ENCODE measurements at places on chromosomes 6 and 20.
A peak's percentile ranks its signal among the peaks of the same experiment; 100 is the strongest.

- no peak for DNase-seq
These were observed 62.8 kb downstream of the ILRUN start for GRCh38 chr6:34633785-34634184.

- no peak for DNase-seq
These were observed 45.2 kb downstream of the PLCG1 start for GRCh38 chr20:41182296-41183212.

DNA sequence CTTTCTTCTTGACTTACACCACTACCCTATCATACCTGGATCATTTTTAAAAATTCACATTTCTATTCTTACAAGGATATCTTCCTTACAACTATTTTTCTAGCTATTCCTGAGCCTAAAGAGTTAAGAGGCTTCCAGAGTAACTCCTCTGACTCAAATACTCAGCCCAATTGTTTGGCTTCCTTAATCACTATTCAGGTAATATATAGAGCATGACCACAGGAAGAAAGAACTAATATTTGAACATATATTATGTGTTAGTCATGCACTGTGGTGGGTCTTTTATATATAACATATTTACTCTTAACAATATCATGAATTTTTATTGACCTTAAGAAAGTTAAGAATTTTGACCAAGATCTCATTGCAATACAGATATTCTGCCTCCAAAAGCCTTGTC is 42.0 kb upstream of the ID4 start:
- no peak for DNase-seq

- no peak for DNase-seq
These were observed 42.1 kb upstream of the FAM83D start for GRCh38 chr20:38883981-38884733.

GRCh38 chr6:2534406-2535042 is 216.2 kb downstream of the MYLK4 start:
- DNase-seq: no peak

DNA sequence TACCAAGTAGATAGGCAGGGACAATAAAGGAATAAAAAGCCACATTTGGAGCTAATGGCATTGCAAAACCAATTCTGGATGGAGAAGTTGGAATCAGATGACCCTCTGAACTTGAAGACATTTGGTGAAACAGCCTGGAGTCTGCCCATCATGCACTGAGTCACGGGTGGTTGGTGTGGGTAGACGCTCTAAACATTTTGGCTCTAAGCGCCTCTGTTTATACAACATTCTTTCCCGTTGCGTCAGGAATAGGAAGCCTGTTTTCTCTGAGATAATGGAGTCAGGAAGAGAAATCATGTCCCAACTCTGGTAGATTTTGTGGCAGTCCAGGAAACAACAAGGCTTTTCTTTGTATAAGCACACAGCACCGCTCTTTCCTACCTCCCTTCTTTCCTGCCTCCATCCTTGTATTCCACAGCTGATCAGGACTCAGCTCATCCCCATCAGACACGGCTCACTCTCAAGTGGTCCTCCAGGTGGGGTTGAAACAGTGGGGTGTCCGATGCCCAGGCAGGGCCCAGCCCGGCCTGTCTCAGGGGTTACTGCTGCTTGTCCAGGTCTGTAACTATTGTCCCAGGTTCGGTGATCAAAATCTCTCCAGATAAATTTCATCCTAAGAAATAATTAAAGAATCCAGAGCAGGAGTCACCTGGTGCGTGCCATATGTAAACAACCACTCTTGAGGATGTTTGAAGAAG is 12.1 kb upstream of the RAMACL start:
- DNase-seq: no peak

DNA sequence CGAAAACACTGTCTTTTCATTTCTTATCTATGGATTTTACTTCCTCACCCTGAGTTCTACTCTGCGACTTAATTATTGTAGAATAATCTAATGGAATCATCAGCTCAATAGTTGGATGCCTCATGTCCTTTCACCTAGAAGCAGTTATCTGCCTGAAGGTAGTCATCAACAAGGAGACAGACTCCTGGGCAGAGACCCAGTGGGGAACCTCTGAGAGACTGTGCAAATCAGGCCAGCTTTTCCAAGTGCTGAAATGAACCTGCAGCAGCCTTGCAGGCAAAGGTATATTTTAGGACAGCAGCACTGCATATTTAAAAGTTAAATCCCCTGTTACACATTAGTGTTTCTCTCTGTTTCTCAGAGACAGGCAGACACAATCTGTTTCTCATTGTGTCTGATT is 99.7 kb upstream of the STMND1 start:
- no peak for DNase-seq

DNA sequence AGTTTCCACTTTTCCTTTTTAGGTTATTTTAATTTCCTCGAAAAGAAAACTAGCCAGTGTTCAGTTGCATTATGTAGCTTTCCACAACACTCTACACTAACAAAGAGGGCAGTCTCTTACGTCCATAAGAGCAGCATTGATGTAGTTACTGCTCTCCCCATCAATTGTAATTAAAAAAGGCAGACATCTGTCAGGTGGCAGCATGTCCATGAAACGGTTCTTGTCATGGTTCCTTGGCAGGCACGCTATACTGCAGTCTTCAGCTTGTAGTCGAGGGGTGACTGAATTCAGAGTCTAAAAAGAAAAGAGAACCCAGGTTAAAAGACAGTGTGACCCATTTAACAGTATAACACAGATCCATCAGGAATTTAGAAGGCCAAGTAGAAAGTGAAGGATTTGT is 80.1 kb upstream of the THEMIS start:
- DNase-seq: no peak

DNA sequence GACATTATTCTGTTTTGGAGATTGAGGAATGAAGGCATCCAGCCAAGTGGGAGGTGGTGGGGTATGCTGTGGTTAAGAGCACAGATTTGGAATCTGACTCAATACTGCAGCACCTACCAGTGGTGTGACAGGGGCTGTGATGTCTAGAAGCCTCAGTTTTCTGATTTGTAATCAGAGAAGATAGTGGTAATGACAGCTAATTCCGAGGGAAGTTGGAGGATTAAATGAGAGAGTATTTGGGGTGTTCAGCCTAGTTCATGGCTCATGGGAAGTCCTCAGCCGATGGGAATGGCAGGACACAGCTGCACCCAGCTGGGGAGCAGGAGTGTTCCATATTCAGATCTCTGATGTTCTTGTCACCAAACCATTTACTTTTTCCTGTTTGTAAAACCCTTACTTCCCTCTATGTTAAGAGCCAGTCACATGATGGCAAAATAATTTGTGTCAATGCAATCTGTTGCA is 9.3 kb downstream of the SLC9A8 start:
- DNase-seq: no peak

DNA sequence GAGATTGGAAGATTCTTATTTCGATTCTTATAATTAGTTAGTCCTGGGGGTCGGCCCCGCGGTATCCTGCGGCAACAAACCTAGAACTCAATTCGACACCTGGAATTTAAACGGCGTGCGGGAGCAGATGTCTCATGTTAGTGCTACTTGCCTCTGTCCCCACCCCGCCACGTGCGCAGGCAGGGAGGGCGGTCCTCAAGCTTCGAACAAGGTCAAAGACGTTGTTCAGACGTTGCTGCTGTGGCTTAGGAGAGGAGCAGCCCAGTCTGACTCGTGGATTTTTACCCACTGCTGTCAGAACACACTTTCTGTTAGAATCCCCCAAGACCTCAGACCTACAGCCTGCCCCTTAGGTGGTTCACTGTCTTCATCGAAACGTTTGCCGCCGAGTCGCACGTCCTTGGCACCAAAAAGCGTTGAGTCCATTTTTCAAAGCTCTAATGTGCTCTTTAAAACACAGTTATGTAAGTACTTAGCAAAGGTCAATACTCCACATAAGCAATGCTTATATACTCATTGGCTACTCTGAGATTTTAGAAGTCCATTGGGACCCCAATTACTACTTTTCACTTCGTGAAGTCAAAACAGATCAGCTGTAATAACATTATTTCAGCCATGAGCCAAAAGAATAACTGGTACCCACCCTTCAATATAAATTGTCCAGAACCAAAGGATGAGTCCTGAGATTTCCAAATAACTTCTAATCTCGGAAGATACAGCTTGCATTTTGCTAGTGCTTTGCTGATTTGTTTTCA is 2.7 kb upstream of the C6orf62 start:
- DNase-seq: peak; percentile 79

DNA sequence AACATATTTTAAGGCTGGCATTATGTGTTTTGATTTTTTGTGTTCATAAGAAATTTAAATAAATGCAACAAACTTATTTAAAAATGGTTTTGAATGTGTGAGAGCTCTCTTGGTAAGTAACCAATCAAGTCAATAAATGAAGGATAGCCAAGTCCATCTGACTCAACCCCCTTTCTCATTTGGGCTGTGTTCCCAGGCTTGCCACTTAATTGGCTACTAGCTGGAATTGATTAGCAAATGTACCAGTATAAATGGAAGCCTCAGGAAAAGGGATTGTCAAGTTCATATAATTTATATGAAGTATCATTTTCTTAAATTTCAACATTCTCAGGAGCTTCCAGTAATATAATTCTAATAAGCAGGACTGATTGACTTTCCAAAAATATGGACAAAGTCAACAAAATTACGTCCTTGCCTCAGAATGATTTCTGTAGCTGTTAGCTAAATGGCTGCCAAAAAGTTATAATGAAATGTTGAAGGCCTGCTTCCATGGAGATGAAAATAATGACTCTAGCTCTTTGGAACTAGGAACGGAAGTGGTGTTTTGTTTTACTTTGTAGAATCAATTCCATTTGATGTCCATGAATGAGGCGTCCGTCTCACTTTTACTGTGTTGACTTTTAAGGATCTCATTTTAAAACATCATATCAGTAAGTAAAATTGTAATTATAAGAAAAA is 614.9 kb downstream of the CDH26 start:
- no peak for DNase-seq

- DNase-seq: no peak
These were observed 14.9 kb upstream of the CTCFL start for GRCh38 chr20:57539889-57540288.

GRCh38 chr6:14922706-14923460 is 323.0 kb upstream of the JARID2 start:
- no peak for DNase-seq

DNA sequence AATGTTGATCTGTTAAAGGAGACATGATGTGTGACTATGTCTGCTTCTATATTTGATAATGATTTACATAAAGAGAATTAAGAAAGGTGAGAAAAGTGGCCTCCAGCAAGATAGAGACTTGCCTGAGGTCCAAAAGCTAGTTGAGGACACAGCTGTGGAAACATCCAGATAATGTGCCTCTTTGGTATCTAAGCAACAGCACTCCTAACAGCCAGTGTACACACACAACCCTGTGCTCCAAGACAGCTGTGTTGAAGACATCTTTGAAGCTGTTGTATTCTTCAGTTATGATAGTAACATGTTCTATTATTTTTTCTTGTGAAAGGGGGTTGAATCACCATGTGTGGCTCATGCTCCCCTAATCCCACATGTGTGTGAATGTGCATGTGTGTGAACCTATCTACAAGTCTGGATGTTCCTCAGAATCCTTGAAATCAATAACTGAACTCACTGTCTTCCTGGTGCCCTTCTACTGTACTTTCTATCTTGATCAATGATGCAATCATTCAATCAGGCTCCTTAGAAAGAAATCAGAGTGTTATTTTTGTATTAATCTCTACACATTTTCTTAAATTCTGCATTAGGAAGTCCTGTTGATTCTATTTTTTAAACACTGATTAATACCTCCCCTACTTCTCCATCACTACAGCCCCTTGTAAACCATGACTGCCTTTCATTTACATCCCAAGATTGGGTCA is 116.7 kb upstream of the SSTR4 start:
- DNase-seq: no peak

DNA sequence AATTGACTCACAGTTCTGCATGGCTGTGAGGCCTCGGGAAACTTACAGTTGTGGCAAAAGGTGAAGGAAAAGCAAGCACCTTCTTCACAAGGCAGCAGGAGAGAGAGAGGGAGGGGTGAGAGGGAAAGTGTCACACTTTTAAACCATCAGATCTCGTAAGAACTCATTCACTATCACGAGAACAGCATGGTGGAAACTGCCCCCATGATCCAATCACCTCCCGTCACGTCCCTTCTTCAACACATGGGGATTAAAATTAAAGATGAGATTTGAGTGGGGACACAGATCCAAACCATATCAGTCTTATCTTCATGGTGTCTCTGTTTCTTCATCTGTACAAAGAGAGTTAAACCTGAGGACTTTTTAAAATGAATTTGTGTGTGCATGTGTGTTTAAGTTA is 13.7 kb upstream of the BTN1A1 start:
- no peak for DNase-seq

DNA sequence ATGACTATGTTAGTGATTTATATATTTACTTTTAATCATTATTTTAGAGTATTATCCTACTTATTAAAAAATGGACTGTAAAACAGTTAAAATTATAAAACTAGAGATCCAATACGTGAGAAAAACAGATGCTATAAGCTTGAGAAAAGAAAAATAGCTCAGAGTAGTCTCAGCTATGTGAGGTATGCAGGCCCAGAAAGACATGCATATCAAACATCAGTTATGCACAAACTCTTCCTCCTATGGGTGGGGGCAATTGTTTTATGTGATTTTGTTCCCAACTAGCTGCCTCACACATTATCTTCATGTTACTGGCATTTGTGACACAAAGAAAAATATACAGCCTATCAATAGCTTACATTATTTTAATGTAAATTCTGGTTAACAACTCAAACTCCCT is 28.8 kb downstream of the RARS2 start:
- DNase-seq: no peak

DNA sequence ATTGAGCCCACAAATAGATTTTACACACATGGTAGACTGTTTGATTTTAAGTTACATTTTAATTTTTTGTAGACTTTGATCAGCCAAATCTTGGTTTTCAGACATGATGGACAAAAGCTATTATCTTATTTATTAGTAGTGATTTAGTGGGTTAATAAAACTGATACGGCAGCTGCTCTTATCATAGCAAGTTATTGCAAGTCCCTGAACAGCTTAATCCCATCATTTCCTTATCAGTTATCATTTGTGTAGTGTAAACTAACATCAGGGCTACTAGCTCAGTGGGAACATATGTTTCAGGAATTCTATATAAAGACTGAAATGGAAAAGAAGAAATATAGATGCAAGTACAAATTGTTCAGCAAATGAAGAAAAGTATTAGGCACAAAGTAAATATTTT is 10.9 kb downstream of the RFX6 start:
- no peak for DNase-seq

GRCh38 chr20:57460781-57461465 is 64.0 kb downstream of the CTCFL start:
- DNase-seq: no peak

DNA sequence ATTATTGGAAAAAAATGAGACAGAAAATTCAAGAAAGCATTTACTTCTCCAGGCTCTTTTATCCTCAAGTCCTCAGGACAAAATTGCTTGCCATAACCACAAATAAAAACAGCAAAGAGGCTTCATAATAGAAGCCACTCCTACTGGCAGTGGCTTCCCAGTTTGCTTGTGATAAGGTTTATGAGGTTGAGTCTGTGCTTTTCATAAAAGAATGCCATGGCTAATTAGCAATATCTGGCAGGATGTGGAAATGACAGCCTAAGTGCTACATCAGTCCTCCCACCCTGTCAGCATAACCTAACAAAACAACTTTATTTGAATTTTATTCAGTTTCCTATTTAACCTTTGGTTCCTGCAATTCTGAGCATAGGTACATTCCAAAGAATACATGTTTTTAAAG is 80.9 kb upstream of the HTR1E start:
- no peak for DNase-seq

DNA sequence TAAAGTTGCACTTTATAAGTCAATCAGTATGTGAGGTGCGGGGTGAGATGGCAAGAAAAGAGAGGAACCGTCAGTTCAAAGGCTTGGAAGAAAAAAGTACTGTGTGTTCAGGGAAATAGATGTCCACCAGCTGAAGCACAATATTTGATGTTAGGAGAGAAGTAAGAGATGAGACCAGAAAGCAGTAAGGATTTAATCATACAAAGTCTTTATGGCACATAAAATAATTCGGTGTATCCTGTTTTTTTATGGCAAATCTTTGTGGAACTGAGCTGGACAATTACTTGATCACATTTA is 197.2 kb downstream of the FAXC start:
- no peak for DNase-seq

Measured in T follicular helper cell (primary cell).